ENCODE measurements at places on chromosomes 6 and 20. TPM values are rescaled to one million over a fixed set of nuclear protein-coding genes. Genes with fewer than 3 reads are reported as not detected.

Gene GSTA3
- not detected for total RNA-seq

DNA sequence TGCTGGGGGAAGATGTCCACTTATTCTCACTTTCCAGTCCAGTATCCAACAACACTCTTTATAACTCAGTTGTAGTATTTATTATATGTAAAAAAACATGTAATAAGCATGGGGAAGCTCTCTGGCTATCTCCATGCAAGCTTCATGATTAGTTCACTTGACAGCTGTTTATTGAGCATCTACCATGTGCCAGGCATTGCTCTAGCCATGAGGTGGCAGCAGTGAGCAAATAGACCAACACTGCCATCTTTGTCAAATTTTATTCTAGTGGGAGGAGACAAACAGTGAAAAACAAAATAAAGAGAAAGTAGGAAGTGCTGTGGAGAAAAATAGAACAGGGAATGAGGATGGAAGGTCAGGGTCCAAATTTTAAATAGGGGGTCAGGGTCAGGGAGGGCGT, 131.8 kb downstream of the CFAP61 start:
- no peak for DNase-seq

DNA sequence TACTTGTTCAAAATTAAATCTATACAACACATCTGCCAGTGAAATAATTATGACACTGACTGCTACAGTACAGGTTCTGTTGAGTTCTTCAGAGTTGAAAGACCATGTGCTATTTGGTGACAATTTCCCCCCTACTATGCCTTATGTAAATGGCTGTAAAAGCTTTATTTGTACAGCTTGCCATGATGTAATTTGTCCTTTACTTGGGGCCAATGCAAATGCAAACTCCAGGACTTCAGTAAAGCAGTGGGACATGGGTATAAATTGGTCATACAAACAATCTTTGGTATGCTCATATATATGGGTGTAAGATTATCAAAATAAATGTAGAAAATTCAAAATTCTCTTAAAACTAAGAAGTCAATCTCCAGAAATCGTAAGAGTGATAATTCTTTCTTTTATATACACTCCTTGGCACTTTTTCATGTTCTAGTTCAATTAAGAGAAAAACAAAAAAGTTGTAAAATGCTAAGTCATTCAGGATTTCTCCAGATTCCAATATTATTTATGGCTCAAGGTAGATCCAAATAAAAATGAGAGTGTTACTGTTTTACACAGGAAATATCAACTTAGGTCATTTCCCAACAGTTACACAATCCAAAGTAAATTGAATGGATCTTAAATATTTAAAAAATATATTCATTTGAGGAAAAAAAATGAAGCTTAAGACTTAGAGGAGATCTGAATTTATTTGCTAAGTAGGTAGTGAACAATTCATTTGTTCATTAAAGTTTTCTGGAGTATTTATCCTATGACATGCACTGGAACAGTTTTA, 1310.5 kb upstream of the CITED2 start:
- no peak for DNase-seq

DNA sequence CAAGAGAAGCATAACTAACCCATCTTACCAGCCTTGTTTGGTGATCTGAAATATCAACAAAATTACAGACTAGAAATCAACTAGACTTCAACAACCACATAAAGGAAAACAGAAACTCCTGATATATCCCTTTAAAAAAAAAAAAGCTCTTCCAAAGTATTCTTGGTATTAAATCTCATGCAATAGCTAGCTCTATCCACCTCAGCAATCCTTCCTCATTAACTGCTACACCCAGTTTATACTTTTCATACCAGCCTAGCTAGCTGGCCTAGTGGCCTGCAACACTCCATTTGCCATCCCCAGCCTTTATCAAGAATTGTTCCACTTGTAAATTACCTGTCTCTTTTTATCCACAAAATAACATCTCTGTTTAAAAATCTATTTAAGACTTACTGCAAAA, 69.0 kb downstream of the BACH2 start:
- no peak for DNase-seq

All from mammary epithelial cell (primary cell).